ENCODE measurements at places on chromosomes 7 and 10.

- no peak for DNase-seq
Observed at GRCh38 chr10:92787557-92788152, 60.7 kb upstream of the EXOC6 start.

GRCh38 chr7:51518646-51519045, 202.0 kb upstream of the COBL start:
- DNase-seq: no peak

GRCh38 chr10:95982200-95982599, 61.2 kb upstream of the CCNJ start:
- no peak for DNase-seq

DNA sequence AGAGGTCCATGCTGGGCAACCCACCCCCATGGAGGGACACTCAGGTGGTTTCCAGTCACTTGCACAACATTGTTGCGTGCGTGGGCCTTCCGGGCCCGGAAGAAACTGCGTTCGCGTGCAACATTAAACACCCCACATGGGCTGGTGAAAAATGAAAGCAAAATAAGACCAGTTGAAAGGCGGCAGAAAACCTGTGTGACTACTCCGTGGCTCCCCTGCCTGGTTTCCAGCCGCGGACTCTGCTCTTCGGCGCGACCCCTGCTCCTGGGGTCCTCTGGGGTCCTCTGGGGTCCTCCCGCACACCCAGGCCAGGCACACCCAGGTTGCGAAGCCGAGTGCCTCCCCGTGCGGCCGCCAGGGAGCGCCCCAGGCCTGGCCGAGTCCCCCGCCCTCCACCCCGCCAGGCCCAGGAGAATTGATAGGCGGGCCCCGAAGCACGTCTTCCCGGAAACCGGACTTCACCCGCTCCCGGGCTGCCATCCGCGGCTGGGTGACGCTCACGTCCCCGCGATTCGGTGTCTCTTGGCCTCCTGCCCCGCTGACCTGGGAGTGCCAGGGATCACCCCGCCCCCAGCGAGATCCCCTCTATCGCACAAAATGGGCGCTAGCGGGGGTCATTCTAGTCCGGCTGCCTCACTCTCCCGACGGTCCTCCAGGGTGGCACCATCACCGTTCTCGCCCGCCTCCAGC, 1.9 kb upstream of the SH2D4B start:
- peak; percentile 72 for DNase-seq

GRCh38 chr7:79593866-79594301, 140.4 kb upstream of the MAGI2 start:
- no peak for DNase-seq

- no peak for DNase-seq
Observed at GRCh38 chr7:93948106-93948505, 26.6 kb downstream of the GNG11 start.

DNA sequence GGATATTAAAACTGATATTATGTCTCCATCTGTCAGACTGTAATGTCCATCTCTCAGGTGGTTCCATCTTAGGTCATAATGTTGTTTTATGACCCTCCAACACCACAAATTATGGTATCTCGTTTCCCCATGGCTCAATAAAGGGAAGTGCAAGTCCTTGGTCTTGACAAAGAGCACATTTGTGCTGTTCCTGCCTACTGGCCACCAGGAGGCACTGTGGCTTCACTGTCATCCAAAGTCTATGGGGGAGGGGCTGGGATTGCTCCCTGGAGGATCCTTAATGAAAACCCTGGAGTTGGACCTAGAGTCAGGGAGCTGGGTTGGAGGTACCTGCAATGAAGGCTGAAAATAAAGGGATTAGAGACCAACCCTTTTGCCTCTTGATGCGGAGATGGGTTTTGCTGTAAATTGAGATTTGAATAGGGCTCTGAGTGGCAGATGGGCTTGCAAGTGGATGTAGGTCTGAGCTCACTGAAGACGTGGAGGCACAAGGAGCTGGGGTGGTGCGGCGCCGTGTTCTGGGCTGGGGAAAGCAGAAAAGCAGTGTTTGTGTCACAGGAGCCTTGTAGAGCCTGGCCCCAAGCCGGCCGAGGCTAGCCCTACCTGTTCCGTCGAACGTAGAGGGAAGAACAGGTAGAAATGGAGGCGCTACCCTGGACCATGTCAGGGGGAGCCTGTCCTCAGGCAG, 180.5 kb upstream of the PRSS58 start:
- no peak for DNase-seq

GRCh38 chr7:127983804-127984332, 47.4 kb downstream of the LRRC4 start:
- DNase-seq: no peak

DNA sequence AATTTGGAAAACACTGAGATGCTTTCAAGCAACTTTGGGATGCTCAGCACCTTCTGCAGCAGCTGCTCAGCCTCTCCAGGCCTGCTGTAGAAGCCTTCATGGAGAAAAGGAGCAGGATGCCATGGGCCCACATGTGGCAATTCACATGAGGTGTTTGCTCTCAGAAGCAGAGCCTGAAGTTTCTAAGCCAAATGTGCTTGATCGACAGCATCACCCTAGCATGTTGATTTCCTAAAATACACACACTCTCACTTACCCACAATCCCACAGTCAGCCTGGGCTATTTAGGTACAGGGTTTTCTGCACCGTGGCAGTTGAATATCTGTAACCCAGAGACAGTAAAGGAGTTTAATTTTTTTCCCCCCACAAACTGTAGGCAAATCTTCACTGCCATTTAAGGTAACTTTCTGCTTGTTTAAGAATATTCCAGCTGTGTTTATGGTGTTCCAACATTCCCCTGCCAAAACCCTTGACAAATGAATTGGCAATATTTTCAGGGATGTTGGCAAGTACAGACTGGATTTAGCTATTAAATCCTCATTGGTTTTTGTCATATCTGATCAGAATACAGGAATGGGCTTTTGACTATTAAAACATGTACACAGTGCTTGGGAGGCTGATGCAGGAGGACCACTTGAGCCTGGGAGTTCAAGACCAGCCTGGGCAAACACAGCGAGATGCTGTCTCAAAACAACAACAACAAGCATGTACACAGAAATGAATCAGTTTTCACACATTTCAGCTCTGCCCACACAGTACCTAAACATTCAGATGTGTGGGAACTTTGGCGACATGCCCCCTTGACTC, 244.2 kb downstream of the CELF2 start:
- no peak for DNase-seq

GRCh38 chr7:52726986-52727385, 308.4 kb upstream of the POM121L12 start:
- DNase-seq: no peak

GRCh38 chr10:90855126-90855525, 2.7 kb downstream of the HTR7 start:
- DNase-seq: no peak

GRCh38 chr7:136015638-136016037, 38.5 kb upstream of the MTPN start:
- no peak for DNase-seq

DNA sequence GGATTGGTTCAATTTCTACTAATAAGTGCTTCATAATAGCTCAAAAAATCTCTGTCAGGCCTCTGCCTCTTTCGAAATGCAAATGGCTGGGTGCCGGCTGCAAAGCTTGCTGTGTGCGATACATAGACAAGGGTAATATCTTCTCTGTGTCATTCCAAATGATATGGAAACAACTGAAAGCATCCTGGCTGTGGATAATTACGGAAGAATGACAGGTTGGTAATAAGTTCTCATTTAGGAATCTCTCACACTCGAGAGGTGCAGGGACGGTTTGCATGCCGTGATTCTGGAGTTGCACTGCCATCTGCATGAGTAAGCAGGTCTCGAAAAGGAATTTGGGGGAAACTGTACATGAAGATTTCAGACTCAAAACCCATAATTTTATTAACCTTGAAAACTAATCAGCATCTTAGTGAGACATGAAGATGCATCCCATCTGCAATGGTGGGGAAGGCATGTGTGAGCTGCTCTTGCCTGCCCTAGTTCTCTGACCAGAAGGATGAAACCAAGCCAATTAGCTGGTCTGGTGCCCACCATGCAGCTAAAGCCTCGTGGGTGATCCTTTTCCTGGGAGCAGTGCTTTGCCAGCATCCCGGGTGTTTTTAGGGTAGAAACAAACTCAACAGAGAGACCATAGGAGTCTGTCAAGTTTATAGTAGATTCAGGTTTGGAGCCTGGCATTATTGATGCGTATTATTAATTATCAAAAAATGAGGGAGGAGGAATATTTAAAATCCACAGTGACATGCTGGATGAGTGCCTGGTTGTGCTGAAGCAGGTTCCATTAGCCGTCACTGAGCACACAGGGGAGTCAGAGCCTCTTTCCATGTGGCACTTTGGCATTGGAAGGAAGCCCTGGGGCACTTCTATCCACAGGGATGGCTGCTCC, 503.6 kb upstream of the MGMT start:
- DNase-seq: no peak

- DNase-seq: no peak
Observed at GRCh38 chr10:114349522-114350215, 54.6 kb downstream of the AFAP1L2 start.

DNA sequence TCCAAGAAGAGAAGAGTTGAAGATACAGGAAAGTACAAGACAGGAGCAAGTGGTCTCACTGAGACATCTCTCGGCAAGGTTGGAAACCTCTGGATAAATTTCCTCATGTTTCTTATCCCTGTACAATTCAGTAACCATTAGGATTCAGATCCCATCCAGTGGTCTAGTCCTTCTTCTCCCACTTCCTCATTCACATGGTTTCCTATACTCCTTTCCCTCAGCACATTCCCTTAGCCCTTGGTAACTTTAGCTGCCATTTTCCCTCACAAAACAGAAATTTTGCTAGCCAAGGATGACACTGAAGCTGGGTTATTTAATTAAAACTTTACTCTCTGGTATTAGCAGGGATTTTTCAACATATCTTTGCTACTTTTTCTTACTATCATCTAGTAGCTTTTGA, 82.6 kb downstream of the CPED1 start:
- DNase-seq: no peak

- DNase-seq: no peak
Observed at GRCh38 chr7:134854816-134855215, 75.4 kb downstream of the CALD1 start.

GRCh38 chr7:137873979-137874777, 27.4 kb upstream of the DGKI start:
- no peak for DNase-seq

- DNase-seq: no peak
Observed at GRCh38 chr7:47428052-47428767, 153.7 kb downstream of the TNS3 start.

- DNase-seq: no peak
Observed at GRCh38 chr10:89481662-89482061, 53.7 kb downstream of the SLC16A12 start.

GRCh38 chr7:47792521-47793121, 155.6 kb downstream of the PKD1L1 start:
- no peak for DNase-seq

DNA sequence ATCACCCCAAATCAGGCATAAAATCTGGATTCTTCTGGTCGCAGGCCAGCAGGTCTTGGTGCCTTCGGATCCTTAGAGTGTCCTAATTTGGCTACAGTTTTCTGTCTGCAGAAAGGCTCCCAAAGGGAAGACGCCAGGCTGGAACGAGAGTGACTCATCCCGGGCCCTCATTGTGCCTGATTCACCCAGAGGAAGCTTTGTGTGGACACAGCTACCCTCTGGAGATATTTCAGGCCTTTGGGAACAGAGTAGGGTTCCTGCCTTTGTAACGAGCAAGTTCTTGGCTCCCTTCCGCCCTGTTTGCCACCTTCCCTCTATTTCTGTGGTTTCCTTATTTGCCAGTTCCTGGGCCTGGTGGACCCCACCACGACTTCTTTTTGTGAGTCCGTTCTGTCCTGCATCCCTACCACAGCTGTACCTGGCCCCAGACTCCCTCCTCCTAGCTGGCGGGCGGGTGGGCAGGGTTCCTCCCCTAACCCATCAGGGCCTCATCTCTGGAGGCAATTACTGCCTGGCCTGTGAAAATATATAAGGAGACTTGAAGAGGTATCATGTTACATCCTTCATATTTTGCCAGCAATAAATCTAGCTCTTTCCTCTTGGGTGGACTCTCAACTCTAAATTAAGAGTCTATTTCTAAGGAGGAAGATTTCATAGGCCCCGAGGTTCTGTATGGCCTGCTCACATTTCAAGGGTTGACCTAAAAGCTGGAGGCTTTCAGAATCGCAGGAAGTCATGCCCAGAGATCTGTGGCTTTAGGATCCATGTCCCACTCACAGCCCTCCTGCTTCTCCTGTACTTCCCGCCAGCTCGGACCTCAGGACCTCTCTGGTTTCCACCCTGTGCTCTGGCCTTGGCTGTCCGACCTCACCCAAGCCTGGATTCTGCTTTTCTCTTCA, 219.2 kb upstream of the ZNF32 start:
- no peak for DNase-seq

GRCh38 chr10:3702056-3702546, 82.9 kb downstream of the KLF6 start:
- no peak for DNase-seq

GRCh38 chr7:41656366-41656765, 46.5 kb downstream of the INHBA start:
- no peak for DNase-seq

- no peak for DNase-seq
Observed at GRCh38 chr7:77327067-77327931, 88.8 kb downstream of the GSAP start.
